ENCODE measurements at places on chromosomes 4 and X. TPM values are rescaled to one million over a fixed set of nuclear protein-coding genes. Genes with fewer than 3 reads are reported as not detected.
A peak's percentile ranks its signal among the peaks of the same experiment; 100 is the strongest.

The MAML3 gene
- total RNA-seq, result 50.5 TPM

The DUSP21 gene
- total RNA-seq, result not detected

DNA sequence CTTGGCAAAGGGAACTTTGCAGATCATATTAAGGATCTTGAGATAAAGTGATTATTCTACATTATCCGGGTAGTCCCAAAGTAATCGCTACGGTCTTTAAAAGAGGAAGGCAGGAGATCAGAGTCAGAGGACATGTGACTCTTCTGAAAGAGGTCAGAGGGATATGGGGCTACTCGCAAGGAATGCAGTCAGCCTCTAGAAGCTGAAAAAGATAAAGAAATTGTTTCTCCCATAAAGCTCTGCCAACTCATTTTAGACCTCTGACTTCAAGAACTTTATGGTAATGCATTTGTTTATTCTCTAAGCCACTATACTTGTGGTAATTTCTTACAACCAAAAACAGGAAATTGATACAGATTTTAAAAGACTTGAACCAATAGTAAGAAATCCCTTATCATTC lies 48.6 kb downstream of the NPY5R start:
- DNase-seq, result no peak

The SHOX gene
- total RNA-seq, result not detected

DNA sequence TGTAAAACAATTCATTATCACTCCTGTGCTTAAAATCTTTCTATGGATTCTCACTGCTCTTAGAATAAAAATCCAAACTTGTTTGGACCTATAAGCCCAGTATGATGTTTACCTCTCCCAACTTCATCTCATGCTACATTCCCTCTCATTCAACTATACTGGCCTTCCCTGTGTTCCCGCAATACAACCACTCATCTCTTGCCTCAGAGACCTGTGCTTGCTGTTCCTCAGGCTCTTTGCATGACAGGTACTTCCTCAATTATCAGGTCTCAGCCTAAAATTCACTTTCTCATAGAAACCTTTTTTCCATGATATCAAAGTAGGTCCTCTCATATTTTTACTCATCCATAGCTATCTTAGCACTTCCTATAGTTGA lies 71.7 kb downstream of the ENOX2 start:
- no peak for DNase-seq

GRCh38 chrX:51487960-51488267 lies 8.5 kb downstream of the NUDT11 start:
- no peak for DNase-seq

The CFAP99 gene
- 0.21 TPM for total RNA-seq

GRCh38 chr4:108172753-108173598 lies 4.2 kb upstream of the LEF1 start:
- DNase-seq, result peak; percentile 43

DNA sequence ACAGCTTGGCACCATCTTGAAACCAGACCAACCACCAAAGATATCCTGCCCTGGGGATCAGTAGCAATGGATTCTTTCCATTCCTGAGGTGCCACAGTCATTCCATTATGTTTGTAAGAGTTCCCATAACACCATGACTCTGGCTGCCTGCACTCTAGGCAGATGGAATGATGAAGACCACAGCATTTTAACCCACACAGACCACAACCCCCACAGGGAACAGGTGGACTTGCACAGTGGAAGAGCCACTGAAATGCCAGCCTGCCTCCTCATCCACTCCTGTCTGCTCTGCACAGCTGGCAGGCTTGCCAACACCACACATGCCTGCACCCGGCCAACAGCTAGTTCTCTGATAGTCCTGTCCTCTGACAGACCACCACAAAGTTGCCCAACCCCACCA lies 2362.2 kb upstream of the AGA start:
- DNase-seq, result no peak

DNA sequence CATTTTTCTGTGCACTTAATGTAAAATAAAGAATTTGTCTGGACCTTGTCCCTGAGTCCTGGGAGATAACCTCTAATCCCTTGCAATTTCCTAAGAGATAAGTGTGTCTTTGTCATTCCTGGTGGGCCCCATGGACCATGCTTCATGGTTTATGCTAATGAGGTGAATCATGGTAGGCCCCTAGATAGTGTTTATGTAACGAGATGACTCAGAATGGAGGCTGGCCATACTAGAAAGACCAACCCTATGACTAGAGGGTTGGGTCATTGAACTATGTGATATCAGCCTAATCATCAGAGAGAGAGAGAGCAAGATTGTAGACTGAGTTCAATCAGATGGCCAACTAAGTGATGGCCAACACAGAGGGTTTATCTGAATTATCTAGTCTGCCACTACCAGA lies 64.2 kb upstream of the NHSL2 start:
- DNase-seq, result no peak

GRCh38 chr4:81694176-81694913 lies 222.6 kb upstream of the RASGEF1B start:
- no peak for DNase-seq

The SPANXC gene
- not detected for total RNA-seq

The PDLIM3 gene
- 771 TPM for total RNA-seq

GRCh38 chr4:152246659-152247058 lies 289.2 kb downstream of the FBXW7 start:
- DNase-seq, result no peak

DNA sequence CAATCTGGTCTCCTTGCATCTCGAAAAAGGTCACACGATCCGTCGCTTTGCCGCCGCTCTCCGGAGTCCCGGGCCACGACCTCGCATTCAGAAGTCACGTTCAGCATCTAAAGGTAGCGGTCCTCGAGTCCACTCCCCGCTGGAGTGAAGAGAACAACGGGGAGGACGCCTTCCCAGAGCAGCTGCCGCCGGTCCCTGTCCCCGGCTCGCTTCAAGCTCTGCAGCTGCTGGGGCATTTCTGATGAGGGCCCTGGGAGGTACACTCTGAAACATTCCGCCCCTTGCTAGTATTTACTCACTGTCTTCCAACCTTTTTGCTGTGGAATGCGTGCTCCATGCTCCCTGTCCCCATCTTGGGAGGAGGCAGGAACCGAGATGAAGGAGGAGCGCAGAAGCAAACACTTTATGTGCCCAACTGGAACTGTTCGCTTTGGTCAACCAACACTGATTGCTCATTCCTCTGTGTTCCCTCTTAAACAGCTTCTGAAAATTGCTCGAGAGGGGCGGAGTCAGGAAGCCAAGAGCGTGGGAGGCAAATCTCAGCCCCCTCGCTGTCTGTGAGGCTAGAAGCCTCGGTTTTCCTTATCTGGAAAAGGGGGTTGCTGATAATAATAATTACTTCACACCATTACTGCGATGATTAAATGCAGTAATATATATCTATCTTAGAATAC lies 6.4 kb upstream of the VAMP7 start:
- DNase-seq, result no peak

DNA sequence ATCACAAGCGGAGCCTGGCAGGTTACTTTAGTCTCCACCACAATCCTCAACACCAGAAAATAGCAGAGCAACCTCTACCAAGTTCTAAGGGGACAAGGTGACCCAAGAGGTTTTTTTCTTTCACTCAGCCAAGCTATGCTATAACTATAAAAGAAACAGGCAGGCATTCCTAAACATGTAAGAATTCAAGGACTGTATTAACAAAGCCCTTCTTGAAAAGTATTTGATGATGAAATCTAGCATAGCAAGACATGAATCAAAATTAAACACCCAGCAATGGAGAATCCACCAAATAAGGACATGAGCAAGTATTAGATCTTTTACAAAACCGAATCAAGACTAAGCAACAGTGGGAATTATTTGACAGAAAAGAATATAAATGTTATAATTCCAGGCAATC lies 25.7 kb upstream of the C1QTNF7 start:
- no peak for DNase-seq

The PAGE5 gene
- total RNA-seq, result not detected

The TBC1D9 gene
- 3.8 TPM for total RNA-seq

DNA sequence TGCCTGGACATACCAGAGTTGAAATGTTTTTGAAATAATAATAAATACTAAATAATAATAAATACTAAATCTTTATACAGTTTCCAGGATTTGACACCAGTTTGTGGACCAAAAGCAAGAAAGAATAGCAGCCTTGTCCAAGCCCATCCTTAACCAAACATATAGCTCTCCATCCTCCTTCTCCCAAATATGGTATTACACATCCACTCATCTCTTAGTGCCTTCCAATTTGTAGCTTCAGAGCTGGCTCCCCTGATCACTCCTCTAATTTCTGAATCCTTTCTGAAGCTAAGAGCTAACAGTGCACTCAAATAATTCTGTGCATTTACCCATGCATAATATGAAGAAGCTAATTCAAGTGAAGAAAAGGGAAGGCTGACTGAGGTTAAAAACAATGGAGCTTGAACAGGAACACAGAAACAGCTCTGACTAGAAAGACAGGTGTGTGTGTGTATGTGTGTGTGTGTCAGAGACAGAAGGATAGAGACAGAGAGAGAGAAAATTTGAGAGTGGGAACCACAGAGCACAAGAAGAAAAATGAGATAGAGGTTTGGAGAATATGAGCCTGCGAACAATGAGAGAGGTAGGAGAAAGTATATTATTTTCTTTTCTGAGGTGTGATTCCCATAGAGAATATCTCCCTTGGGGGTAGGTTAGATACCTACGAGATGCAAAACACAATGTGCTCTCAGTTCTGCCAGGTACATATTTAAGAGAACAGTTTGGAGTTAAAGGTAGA lies 123.5 kb downstream of the CAMK2D start:
- DNase-seq, result no peak

- no peak for DNase-seq
Measured at GRCh38 chr4:127149086-127149485, 483.7 kb upstream of the INTU start.

The NALF2 gene
- 0.35 TPM for total RNA-seq

- no peak for DNase-seq
Measured at GRCh38 chr4:125016892-125017299, 297.9 kb upstream of the FAT4 start.

The STARD8 gene
- 21.3 TPM for total RNA-seq

DNA sequence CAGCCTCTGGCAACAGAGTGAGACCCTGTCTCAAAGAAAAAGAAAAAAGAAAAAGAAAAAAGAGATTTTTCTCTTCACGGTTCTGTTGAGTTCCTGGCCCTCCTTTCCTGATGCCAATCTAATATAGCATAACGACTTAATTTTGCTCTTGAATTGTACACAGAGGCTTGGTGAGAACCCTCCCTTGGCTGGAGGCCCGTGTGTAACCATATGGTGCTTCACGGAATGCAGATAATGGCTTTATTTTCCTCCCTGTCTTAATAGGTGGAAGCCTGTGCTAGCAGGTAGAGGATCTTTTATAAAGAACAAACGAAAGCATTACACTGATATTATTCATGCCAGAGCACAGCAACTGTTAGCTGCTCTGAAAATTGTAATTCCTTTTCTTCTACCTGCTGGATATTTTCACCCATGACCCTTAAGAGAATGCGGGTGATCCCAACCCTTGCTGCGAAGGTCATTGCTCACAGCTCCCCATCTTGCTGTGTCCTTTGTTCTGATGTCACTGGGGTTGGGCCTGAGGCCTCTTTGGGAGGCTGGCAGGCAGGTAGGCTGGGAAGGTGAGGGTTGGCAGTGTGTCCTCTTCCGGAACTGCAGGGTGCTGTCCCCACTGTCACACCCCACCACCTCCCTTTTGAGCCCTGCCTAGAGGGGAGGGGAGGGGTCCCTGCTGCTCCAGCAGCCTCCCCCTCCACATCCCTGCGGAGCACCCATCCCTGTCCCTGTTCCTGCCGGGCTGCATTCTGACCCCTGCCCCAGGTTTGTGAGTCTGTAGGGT lies 83.8 kb upstream of the STOX2 start:
- DNase-seq, result no peak

- DNase-seq, result no peak
Measured at GRCh38 chr4:82913305-82913704, 12.8 kb downstream of the THAP9 start.

DNA sequence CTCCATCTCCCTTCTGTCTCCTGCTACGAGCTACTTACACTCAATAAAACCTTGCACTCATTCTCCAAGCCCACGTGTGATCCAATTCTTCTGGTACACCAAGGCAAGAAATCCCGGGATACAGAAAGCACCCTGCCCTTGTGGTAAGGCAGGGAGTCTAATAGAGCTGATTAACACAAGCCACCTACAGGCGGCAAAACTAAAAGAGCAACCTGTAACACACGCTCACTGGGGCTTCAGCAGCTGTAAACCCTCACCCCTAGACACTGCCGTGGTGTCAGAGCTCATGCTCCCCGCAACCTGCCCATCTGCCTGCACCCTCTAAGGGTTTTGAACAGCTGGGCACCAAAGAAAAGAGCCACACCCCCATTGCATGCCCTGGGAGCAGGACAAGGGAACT lies 755.4 kb upstream of the HTR2C start:
- DNase-seq, result no peak

The TBX22 gene
- total RNA-seq, result not detected

The ETNPPL gene
- total RNA-seq, result not detected

- DNase-seq, result no peak
Measured at GRCh38 chr4:34191443-34191842, 2052.9 kb downstream of the ARAP2 start.

The MAGEA2 gene
- total RNA-seq, result not detected

GRCh38 chr4:83779103-83780052 lies 243.5 kb downstream of the GPAT3 start:
- DNase-seq, result no peak

- DNase-seq, result no peak
Measured at GRCh38 chrX:154661899-154662298, 8.5 kb upstream of the CTAG2 start.

GRCh38 chr4:116180157-116180601 lies 905.2 kb downstream of the TRAM1L1 start:
- no peak for DNase-seq

DNA sequence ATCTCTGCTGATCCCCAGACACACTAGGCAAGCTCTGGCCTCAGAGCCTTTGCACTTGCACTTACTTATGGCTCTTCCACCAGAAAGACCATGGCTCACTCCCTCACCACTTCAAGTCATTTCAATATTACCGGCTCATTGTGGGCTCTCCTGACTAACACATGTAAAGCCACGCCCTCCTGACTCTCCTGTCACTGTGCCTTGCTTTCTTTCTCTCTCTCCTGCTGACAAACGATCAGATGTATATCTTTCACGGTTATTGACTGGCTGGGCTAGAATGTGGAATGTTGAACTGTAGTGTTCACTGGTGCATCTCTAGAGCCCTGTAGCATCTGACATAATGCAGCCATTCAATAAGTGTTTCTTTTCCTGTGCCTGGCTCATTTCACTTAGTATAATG lies 425.1 kb downstream of the RAB28 start:
- no peak for DNase-seq

The CYLC1 gene
- not detected for total RNA-seq

The GLUD2 gene
- total RNA-seq, result 0.77 TPM

The QRFPR gene
- total RNA-seq, result not detected

The PSMD10 gene
- total RNA-seq, result 51.5 TPM

The CT47B1 gene
- not detected for total RNA-seq

DNA sequence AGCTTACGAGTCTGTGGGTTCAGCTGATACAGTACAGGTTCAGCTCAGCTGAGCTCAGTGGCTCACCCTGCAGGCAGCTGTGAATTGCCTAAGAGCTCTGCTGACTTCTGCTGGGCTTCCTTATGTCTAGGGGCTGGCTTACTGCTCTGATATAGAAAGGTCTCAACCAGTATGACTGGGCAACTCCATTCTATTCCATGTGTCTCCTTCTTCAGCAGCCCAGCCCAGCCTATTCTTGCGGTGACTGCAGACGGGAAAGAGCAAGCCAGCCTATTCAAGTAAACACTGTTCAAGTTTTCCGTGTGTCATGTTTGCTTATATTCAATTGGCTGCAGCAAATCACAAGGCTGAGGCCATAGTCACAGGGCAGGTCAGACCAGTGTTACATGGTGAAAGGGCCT lies 615.4 kb upstream of the ZFP42 start:
- no peak for DNase-seq

The ETDB gene
- total RNA-seq, result not detected

The VGLL1 gene
- 0.62 TPM for total RNA-seq

Data from uterus (tissue), 4 donors.